ENCODE measurements at places on chromosomes 5 and 9. TPM values are rescaled to one million over a fixed set of nuclear protein-coding genes. Genes with fewer than 3 reads are reported as not detected.

DNA sequence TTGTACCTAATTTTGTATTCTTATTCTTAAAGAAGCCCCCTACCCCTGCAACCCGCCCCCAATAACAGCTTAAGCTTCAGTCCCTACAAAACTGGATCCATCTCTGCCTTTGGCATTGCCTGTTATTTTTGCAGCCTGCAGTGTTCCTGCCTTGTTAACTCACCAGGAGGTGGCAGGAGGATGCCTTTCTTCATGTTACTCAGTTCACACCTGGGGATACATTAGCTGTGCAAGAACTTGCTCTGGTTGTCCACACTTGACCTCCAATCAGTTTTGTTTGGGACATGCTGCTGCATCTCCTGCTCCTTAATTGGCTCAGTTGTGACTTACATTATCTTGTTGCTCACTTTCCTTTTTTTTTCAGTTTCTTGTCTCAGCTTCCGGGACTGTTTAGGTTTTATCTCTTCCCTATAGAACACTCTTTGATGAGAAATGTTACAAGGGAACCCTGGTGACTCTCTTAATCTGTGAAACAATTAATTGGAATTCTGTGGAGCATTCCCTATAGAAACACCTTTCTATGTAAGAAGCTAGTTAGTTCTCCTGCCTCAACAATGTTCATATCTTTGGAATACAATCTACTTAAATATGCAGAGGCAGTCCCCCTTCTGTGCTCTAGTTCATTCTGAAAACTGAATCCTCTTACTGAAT is 467.7 kb upstream of the ACO1 start:
- no peak overlapping the region for H3K4me3 ChIP-seq
- H3K4me1 ChIP-seq, result no peaks in the 10 kb centered on the region
- no peaks in the 10 kb centered on the region for H3K36me3 ChIP-seq

DNA sequence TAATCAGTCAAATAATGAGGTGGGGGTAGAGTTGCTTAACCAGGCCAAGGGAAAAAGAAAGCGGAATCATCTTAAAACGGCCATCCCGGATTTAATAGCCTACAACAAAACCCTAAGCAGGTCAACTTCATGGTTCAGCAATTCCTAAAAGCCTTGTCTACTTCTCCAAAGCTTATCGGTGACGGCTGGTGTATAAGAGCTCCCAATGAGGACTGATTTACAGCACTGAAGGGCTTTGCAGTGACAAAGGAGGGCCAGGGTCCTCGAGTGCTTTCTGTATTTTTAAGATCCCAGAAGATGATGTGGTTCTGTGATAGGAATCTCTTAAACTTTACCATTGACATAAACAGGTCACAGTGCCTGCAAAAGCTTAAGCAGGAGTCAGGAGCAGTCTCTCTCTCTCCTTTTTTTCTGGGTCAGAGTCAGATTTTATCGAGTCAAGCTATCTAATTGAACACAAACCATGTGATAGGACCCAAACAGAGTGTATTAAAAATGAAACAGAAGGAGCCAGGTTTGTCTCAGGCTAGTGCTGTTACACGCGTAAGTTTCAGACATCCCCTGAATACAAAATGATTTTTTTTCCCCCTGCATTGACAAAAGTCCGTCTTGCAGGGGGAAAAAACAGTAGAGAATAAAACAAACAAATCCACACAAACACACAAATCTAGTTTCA is 663.6 kb upstream of the ZNF608 start:
- H3K4me1 ChIP-seq, result no peaks in the 10 kb centered on the region
- no peak overlapping the region for H3K4me3 ChIP-seq
- DNase-seq, result no peak
- no peaks in the 10 kb centered on the region for H3K36me3 ChIP-seq

- peaks cover 2% of the 10 kb centered on the region for H3K27me3 ChIP-seq
- DNase-seq, result no peak
- no peaks in the 10 kb centered on the region for H3K36me3 ChIP-seq
- H3K27ac ChIP-seq, result no peak overlapping the region
- no peak overlapping the region for H3K4me3 ChIP-seq
Observed at GRCh38 chr5:35214051-35214450, 16.2 kb downstream of the PRLR start.

DNA sequence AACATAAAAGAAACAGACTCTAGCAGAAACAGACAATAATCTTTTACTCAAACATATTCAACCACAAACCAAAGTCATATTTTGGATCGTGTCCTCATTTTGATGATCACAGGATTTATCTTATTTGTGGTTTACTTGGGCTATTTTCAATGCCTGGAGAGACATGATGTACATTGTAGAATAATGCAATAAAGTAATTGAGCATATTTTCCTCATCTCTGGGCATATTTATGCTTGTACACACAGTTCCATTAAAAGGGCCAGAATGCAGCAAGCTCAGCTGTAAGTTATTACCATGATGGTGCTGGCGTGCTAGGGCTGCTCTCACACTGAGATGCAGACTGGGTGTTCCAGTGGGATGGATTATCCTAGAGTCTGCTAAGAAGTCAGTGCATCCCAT is 456.7 kb downstream of the TLE4 start:
- H3K4me3 ChIP-seq, result no peak overlapping the region
- DNase-seq, result no peak
- no peak overlapping the region for H3K27ac ChIP-seq

DNA sequence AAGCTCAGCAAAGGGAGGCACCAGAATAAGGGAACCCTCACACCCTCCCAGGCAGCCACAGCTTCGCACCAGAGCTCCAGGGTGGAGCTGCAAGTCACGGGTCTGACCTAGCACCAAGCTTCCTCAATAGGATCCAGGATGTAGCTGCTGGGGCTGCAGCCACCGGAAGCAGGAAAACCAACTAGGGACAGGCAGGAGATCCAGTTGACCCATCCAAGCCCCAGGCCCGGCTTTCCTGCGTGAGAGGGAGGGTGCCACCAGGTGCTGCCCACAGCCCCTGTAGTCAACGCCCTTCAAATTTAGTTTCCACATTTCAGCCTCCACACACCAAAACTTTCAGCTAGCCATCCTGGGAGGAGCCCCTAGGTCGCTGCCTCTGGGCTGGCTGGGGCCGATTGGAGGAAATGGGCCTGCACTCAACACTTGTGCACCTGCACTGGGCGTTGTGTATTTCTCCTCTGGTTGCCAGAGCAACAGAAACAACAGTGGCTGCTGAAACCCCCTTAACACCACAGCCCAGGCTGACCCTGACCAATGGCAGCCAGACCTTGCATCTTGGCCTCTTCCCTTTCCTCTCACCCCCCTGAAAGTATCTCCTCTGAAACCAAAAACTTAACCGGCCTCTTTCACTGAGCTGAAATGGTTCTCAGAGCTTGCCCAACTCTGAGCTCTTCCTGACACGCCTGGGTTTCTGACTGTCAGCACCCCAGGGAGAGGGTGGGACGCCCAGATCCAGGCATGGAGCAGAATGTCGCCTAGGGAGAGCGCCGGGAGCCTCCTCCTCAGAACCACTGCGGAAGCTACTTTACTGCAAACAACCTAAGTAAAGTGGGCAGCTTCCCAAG is 226.5 kb upstream of the MAP3K1 start:
- DNase-seq, result peak; percentile 73
- H3K27ac ChIP-seq, result peak overlapping the region; percentile 97
- H3K4me3 ChIP-seq, result no peak overlapping the region
- H3K36me3 ChIP-seq, result no peaks in the 10 kb centered on the region

- H3K4me1 ChIP-seq, result no peaks in the 10 kb centered on the region
- no peak overlapping the region for H3K27ac ChIP-seq
- H3K36me3 ChIP-seq, result no peaks in the 10 kb centered on the region
- DNase-seq, result no peak
- no peaks in the 10 kb centered on the region for H3K27me3 ChIP-seq
Observed at GRCh38 chr5:150131978-150132694, 23.5 kb downstream of the PDGFRB start.

- no peak overlapping the region for H3K4me3 ChIP-seq
- H3K4me1 ChIP-seq, result peaks cover 9% of the 10 kb centered on the region
- no peak for DNase-seq
- no peaks in the 10 kb centered on the region for H3K36me3 ChIP-seq
- no peaks in the 10 kb centered on the region for H3K27me3 ChIP-seq
Observed at GRCh38 chr5:149645725-149646124, 64.4 kb downstream of the ARHGEF37 start.

DNA sequence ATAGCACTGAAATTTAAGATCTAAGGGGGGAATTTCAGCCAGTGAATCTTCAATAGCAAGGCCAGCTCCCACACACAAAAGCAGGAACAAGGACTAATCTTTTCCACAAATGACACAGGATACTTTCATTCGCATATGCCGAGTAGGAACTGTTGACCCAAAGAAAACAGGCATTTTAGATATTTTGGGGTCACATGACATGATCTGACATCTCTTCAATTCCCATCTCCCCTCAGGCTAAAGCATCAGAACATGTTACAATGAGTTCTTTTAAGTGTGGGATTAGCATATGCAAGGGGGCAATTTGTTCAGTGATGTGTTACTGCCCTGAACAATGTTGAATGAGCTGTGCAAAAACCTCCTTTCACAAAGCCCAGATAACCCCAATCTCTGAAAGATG is 68.2 kb downstream of the TLE1 start:
- no peaks in the 10 kb centered on the region for H3K36me3 ChIP-seq
- DNase-seq, result no peak
- no peaks in the 10 kb centered on the region for H3K27me3 ChIP-seq
- peaks cover 4% of the 10 kb centered on the region for H3K4me1 ChIP-seq

DNA sequence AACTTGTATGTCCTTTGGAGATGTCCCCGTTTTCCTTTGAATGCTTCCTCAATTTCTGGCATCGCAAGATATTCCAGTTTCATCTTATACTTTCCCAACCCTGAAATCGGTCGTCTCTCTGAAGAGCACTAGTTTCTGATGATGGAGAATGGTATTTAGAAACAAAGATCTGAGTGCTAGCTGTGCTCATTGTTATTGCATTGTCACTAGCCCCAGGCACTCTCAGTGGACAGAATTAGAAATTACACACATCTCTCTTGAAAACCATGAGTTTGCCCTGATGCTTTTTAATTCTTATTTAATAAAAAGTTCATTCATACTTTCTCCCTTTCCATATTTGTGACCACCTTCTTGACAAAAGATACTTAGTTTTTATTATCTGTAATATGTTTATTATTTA is 67.7 kb downstream of the C9orf152 start:
- no peak overlapping the region for H3K4me3 ChIP-seq
- H3K27ac ChIP-seq, result no peak overlapping the region
- H3K4me1 ChIP-seq, result peaks cover 9% of the 10 kb centered on the region
- no peaks in the 10 kb centered on the region for H3K27me3 ChIP-seq
- H3K36me3 ChIP-seq, result peaks cover 2% of the 10 kb centered on the region
- DNase-seq, result no peak

Gene FAM169A
- 12.6 TPM for total RNA-seq
